Occipital lobe (tissue), 3 donors: ENCODE measurements at places on chromosomes 2 and 18.

DNA sequence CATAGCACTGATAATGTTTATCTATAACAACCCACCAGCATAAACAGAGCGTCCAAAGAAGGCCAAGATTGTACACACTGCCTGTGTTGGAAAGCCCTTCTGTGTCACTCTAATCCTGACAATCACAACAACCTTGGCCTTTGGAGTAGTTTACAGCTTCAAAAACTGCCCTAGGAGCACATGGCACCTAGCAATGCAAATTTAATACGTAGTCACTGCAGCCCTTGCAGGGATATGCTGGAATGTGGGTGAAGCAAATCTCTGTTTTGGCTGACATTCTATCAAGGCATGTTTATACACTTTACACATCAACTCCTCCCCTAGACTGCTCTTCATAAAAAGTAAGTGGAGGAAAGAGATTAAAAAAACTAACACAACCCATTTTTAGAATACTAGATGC is 66.8 kb downstream of the GRB14 start:
- DNase-seq = no peak

GRCh38 chr2:43073401-43073825 is 153.0 kb downstream of the ZFP36L2 start:
- DNase-seq = no peak

DNA sequence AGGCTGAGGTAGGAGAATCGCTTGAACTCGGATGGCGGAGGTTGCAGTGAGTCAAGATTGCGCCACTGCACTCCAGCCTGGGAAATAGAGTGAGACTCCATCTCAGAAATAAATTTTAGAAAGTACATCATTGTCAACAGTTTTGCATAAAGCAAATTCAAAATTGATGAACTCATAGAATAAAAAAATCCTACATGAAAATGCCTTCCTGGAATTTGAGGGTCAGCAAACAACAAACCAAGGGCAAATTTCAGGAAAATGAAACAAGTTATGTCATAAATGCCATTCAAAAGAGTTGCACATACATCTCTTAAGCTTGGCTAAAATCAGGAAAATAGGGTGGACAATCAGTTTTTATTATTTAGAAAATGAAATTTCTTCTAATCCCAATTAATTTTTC is 45.1 kb downstream of the COL5A2 start:
- DNase-seq = no peak

GRCh38 chr2:127640082-127641072 is 5.6 kb upstream of the GPR17 start:
- no peak for DNase-seq

GRCh38 chr2:136297994-136298393 is 180.0 kb upstream of the CXCR4 start:
- no peak for DNase-seq

- DNase-seq = no peak
Measured at GRCh38 chr2:35408320-35408719, 947.3 kb upstream of the CRIM1 start.

GRCh38 chr2:61689568-61689967 is 151.4 kb upstream of the XPO1 start:
- DNase-seq = no peak

DNA sequence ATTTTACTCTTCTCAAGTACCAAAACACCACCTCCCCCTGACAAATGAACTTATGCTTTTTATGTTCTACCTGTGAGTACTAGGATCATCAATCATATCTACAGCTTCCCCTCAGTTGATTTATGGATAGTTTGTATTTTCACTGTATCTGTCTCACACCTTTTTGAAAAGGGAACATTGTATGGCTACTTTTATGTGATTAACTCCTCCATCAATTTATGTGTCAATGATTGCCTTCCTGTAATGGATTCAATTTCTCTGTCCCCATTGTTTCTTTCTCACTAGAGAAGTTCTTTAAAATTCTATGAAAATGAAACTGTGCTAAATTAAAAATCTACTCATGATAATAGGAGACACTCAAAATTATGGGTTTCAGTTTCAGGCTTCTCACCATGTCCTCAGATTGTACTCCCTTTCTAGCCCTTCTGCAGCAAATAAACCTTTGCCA is 935.0 kb downstream of the TRIB2 start:
- no peak for DNase-seq
